ENCODE measurements at places on chromosomes 1 and 21.

DNA sequence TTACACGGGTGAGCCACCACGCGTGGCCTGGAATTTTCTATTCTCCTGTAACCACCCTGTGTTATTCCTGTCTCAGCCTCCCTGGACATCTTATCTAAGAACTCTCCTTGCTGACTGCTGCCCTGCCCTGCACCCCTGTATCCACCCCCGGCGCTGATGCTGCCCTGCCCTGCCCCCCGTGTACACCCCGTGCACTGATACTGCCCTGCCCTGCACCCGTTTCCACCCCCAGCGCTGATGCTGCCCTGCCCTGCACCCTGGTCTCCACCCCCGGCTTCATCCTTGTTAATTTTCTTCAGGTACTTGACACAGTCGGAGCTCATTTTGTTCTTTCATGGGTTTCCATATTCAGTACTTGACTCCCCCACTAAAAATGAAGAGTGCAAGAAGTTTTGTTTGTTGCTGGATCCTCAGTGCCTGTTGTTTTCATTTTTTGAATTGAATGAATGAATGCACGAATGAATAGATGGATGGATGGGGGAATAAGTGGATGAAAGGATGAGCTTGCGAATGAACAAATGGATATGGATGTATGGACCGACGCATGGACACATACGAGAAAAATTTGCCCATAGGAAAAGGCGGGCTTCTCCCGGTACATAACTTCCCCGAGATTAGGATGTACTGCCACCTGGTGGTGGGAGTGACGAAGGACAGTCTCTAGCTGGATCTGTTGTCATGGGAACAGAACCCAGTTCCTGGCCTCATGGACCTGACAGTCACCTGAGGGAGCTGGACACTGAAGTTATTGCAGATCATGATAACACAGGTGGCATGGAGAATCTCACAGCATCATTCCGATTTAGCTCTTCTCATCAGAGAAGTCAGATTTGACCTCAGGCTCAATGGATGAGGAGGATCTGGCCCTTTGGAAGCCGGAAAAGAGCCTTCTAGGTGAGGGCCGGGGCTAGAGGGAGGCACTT is 14.9 kb downstream of the AADACL4 start:
- DNase-seq: peak; percentile 84

GRCh38 chr1:36882536-36883285 is 151.6 kb downstream of the GRIK3 start:
- no peak for DNase-seq

DNA sequence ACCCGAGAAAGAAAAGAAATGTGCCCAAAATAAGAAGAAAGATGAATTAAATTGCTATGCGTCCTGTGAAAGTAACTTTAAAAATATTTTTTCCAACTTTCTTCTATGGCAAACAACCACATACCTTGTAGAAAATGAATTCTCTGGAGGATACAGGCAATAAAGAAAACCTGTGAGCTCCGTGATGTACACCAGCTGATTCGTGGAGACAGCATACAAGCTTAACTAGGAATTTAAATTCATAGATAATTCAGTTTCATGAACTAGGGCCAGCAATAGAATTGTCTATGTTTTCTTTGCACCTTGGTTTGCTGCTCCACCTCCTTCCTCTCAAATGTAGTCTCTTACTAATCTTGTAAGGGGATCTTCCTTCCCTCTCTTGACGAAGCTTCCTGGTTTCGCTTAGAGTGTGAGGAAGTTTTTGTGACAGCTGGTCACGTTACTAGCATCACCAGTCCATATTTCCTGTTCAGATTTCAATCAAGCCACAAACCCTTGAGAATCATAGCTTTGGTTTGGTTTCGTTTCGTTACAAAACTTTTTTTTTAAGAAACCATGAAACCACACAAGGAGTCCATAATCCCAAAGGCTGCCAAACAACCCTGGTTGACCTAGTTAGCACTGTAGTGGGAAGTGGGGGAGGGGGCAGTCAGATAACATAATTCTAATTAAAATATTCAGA is 35.8 kb downstream of the GREM2 start:
- no peak for DNase-seq

DNA sequence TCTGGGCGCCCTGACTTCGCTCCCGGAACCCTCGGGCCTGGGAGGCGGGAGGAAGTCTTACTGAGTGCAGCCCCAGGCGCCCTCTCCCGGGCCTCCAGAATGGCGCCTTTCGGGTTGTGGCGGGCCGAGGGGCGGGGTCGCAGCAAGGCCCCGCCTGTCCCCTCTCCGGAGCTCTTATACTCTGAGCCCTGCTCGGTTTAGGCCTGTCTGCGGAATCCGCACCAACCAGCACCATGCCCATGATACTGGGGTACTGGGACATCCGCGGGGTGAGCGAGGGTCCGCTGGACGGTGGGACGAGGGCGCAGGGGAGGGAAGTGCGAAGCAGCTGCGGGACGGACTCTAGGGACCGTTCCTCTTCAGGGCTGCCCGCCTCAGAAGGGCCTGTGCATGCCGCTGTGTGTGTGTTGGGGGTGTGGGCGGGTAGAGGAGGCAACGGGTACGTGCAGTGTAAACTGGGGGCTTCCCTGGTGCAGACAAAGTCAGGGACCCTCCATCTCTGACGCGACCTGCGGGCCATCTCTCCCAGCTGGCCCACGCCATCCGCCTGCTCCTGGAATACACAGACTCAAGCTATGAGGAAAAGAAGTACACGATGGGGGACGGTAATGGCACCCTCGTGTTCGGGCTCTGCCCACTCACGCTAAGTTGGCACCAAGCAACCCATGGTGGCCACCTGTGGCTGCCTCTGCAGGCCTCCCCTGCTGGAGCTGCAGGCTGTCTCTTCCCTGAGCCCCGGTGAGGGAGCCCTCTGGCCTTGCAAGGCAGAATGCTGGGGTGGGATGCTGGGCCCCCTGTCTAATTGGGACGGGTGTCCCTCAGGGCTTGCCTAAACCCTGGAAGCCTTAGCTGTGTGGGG is at the start of gene GSTM1:
Gene GSTM1 (plus strand): TSS at position 177 of the 859 bp plus-strand sequence. CDS start 57 bp downstream, at position 234.
- no peak for DNase-seq

DNA sequence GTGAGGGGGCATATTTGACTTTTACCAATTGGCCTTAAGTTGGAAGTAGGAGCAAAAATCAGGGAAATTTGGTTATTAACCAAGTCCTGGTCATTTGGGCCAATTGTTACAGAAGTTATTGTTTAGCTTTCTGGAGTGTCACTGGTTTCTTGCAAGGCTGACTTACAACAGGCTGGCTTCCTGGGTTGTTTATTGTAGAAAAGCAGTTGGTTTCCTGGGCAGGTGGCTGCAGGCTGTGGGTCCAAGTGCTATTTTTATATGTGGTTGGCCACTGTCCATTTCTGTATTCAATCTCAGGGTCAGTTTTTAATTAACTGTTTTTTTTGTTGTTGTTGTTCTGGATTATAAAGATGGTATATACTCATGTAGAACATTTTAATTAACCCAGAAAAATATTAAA is 174.1 kb downstream of the KCNJ6 start:
- DNase-seq: no peak

GRCh38 chr1:27547220-27548116 is 56.5 kb downstream of the AHDC1 start:
- DNase-seq: no peak

GRCh38 chr21:14838400-14838799 is 226.4 kb downstream of the NRIP1 start:
- DNase-seq: no peak

DNA sequence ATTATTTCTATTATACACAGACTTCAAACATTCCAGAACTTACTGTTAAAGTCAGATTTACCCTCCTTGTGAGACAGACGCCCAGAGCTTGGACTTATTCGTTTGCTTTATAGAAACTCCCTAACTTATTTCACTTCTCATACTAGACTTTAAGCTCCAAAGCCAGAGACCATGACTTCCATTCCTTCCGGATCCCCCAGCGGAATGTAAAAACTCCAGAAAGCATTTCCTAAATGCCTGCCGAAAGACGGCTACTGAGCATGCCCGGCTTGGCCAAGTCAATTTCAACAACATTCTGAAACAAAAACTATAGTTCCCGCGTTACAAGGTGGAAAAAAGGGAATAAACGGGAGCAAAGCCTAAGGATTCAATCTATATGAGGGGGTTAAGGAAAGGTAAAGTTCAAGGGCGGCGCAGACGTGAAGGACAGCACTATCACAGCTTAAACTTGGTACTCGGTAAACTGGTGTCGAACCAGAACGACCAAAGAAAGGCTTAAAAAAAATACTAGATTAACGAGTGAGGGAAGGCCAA is 1.1 kb downstream of the USP48 start:
- DNase-seq: peak; percentile 85

GRCh38 chr1:8752921-8753713 is 64.3 kb downstream of the RERE start:
- DNase-seq: no peak

- DNase-seq: no peak
These were observed 398.8 kb downstream of the DUSP10 start for GRCh38 chr1:221343136-221343535.

DNA sequence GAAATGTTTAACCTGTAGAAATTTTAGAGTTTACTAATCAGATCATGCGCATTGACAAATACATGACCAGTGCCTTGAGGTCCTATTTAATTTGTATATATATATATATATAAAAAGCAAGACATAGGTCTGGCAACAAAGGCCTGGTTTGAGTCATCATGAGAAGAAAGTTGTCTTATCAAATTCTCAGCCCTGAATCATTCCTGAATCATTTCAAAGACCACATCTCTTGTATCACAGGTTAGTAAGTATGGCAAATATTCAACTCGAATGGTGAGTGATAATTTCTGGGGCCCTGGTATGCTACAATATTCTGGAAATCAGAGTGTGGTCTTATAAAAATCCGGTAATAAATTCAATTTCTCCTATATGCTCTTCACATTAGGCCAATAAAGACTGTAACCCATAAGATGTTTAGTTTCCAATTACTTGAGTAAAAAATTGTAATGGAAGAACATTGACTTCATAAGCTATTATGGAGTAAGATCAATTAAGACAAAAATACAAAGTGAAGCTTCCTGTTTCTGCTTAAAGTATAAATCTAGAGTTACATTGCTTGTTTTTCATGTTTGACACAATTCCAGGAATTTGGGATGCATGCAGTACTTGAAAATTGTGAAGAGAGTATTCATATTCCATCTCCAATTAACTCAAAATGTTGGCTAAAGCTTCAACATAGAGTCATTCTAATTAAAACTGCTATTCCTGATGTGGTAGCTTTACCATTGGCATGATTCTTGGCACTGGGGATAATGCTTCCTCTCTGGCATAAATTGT is 309.4 kb downstream of the BRINP3 start:
- peak; percentile 30 for DNase-seq

DNA sequence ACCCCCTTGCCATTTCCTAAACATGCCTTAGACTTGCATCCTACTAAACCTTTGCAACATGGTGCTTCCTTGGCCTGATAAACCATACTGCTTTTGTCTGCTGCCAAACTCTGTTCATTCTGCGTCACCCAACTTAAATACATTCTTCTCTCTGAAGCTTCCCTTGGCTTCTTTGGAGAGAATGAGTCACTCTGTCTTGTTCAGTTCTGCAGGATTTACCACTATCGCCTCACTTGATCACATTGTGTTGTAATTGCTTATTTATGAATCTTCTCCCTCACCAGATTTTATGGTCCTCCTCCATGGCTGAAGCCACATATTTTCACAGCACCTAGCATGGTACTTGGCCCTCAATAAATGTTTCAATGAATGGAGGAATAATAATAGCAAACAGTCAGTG is 21.7 kb upstream of the TUT4 start:
- DNase-seq: peak; percentile 85

- no peak for DNase-seq
These were observed 1021.5 kb upstream of the ADGRL2 start for GRCh38 chr1:80779275-80779674.

DNA sequence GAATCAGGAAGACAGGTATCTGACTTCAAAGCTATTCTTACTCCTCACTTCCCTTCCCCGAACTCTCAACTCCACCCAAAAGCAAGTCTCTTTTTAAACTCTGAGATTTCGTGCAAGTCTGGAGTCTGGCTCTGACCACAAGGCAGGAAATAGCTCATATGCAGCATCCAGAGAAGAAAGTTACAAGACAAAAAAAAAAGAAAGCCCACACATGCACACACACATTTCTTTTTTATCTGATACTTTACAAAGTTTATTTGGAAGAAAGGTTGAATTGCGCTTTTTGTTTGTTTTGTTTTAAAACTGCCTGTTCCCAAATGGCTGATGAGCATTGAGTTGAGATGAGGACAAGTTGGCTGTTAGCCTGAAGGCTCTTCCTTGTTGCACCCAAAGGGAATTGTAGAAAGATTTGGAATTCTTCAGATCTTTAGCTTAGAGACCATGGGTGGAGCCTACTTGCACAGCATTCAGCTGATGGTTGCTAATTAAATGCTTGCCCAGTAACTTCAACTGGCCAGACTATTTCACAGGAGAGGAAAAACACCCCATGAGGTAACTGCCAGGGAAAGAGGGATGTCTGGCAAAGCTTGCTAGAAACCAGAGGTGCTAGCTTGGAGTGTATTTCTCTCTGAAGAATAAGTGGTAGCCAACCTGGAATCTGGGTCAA is 490.3 kb downstream of the TTLL7 start:
- no peak for DNase-seq

GRCh38 chr21:42406866-42407265 is 3.2 kb downstream of the UBASH3A start:
- no peak for DNase-seq

DNA sequence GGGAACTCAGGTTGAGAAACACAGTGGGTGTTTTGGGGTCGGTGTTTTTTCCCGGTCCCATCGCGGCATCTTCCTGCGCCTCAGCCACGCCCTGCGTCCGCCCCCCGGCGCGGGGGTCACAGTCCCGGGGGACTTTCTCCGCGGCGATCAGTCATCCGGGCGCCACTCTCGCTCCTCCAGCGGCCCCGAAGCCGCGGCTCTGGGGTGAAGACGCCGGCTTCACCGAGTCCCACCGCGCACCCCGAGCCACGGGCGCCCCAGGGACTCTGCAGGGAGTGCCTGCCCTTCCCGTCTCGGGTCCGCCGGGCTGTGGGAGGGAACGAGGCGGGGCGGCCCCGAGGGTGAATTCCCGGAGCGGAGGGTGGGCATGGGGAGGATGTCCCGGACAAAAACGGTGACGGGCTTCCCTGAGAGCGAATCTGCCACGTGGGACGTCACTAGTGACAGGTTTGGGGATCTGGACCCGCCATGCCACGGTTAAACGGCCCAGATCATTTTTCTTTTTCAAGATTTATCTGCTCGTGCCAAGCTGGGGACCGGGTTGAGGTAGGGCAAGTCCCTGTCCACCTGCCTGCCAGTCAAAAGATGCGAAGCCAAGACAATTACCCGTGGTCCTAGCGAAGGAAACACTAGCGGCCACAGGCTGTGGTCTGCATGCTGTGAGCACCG is 717 bp upstream of the BATF3 start:
- no peak for DNase-seq

GRCh38 chr1:168964478-168964877 is 142.0 kb upstream of the ATP1B1 start:
- DNase-seq: no peak

DNA sequence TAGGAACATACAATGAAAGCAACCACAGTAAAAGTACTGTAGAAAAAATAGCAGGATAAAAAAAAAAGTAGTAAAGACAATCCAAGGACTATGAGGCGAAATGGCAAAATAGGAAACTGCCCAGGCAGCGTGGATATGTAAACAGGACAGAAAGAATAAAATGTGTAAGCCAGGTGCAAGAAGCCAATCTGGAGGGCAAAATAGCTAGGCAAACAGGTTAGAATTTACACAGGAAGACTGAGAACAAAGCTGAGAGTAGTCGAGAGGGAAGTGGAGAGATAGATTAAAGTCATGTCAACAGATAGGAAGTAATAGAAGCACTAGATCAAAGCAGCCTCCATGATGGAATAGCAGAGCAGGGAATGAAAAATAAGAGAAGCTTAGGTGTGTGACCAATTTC is 124.2 kb upstream of the B3GALT2 start:
- DNase-seq: no peak

GRCh38 chr21:28993293-28993629 is 584 bp upstream of the LTN1 start:
- DNase-seq: no peak

- no peak for DNase-seq
These were observed 212.4 kb downstream of the ZNF648 start for GRCh38 chr1:181849071-181849470.

Data from endothelial cell of umbilical vein (primary cell).